ENCODE measurements at places on chromosomes 7 and 10. TPM values are rescaled to one million over a fixed set of nuclear protein-coding genes. Genes with fewer than 3 reads are reported as not detected.

DNA sequence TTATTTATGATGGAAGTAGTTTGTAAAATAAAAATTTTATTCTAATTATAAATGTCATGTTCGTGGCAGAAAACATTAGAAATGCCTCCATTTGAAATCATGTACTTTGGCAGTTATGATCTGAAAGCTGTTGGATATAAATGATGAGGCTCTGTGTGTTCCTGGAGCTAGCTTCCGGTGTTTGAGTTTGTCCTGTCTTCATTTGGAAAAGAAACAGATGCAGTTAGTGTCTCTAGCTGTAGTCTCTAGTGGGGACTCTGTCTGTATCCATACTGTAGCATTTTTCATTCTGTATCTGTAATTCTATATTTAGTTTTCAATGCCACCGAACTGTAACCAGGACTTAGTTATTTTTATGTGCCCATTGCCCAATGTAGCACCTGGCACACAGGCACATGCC lies 197.0 kb upstream of the FZD1 start:
- H3K27me3 ChIP-seq = no peaks in the 10 kb centered on the region
- no peaks in the 10 kb centered on the region for H3K36me3 ChIP-seq
- DNase-seq = no peak
- H3K27ac ChIP-seq = no peak overlapping the region
- H3K4me3 ChIP-seq = no peak overlapping the region

GRCh38 chr7:95139922-95140321 lies 184.4 kb downstream of the PON1 start:
- no peak for DNase-seq
- H3K4me1 ChIP-seq = no peaks in the 10 kb centered on the region
- no peaks in the 10 kb centered on the region for H3K36me3 ChIP-seq
- H3K27ac ChIP-seq = no peak overlapping the region
- no peaks in the 10 kb centered on the region for H3K27me3 ChIP-seq
- no peak overlapping the region for H3K4me3 ChIP-seq

ANKRD30A gene
- total RNA-seq = not detected

DNA sequence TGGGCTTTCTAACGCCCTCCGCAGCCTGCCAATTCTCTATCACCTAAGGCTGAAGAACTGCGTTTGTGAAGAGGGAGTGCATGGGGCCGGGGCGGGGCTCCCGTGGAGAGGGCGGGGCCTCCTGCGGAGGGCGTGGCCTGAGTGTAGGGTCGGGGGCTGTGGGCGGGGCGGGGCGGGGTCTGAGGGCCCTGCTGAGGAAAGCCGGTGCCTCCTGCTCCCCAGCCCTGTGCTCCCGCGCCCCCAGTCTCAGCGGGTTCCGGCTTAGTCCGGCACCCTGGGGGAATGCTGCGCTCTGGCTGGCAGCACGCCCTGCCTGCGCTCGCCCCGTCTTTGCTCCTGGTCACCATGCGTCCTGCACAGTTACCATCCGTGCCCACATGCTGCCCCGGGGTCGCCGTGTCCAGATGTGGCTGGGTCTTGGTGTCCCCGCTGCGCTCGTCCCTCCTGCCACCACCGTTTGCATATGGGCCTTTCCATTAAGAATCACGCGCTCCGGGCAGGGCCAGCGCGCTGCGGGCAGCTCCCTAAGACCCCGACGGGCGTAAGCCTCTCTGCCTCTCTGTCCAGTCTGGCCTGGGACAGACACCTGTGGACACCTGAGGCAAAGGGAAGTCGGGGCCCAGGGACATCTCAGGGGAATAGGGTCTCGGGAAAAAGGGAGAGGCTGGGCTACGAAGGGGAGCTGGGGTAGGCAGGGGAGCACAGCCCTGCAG lies 144.0 kb upstream of the RET start:
- no peak overlapping the region for H3K27ac ChIP-seq
- no peaks in the 10 kb centered on the region for H3K27me3 ChIP-seq
- peak; percentile 70 for DNase-seq
- H3K36me3 ChIP-seq = no peaks in the 10 kb centered on the region

GRCh38 chr7:39580149-39580874 lies 14.1 kb downstream of the YAE1 start:
- no peak overlapping the region for H3K4me3 ChIP-seq
- no peak overlapping the region for H3K27ac ChIP-seq
- H3K4me1 ChIP-seq = no peaks in the 10 kb centered on the region
- no peaks in the 10 kb centered on the region for H3K27me3 ChIP-seq

All from aorta (tissue), 5 donors.